ENCODE measurements at places on chromosomes 3 and 15.

GRCh38 chr3:69299344-69299743, 86.5 kb downstream of the FRMD4B start:
- no peak for DNase-seq

DNA sequence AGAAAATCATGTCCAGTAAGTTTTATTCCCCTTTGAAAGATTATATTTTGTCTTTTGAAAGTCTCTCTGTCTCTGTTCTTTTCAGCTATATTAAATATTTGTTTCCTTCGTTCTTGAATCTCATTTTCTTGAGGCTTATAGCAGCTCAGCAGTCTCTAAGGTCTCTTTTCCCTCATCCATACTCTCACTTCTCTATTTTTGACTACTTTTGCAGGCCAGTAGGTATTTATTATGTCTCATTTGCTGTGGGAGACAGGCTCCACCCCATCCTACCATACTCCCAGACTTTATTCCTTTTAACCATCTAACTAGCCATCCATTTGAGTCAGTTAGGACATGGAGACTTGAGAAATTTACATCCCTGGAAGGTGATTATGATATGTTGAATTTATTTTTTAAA, 71.0 kb downstream of the FILIP1L start:
- DNase-seq = no peak

DNA sequence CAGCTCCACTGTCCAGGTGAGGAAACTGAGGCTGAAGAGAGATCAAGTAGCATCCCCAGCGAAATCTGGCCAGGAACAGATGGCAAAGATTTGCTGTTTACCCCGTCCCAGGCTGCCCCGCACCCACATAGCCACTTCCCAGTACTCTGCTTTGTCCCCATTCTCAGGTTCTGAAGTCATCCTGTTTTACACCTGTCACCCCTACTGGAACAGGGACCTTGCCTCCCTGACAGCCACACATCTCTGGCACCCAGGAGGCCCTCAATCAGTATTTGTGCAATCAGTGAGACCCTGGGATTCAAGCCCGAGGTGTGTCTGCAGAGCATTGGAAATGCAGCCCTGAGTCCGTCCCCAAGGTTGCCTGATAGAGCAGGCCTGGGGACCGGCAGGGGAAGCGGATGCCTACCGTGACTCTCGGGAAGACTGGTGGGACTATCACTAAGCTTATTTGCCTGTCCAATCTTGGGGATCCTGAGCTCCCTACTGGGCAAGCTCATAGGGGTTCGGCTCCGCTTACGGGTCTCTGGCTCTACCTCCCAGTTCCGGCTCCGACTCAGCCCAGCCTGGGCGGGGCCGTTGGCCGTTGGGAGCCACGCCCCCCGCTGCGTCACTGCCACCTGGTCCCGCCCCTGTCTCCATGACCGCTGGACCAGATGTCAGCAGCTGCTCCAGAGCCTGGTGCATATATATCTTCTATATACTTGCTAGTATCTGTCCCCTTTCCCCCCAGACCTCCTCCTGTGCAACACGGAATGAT, 17.5 kb upstream of the FANCD2 start:
- DNase-seq = peak; percentile 80

DNA sequence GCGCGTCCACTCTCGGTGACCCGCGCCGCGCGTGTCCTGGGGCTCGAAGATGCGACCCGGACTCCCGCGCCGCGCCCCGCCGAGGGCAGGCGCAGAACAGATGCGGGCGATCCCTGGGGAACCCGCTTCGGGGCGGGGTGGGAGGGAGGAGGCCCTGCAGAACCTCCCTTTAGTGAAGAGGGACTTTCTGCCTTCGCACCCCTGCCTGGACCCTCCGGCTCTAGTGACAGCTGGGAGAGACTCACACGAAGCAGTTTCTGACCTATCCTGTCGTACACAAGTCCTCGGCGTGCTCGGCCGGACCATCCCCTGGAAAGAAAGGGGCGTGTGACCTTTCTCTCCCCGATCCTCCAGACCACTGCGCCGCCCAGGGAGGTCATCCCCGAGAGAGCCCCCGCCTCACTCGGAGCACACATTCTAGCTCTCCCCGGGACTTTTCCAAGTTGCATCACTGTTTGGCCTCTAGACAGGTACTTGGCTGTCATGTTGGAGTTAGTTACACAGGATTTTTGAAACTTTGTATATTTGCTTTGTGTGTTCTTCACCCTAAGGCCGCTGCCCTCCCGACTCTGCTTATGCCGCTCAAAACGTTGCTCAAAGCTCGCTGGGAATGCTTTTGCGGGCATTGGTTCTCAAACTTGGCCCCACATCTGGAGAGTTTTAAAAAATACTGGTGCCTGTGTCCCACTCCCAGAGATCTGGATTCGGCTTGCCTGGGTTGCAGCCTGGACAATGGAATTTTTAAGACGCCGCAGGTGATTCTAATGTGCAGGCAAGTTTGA, 582 bp downstream of the CGNL1 start:
- no peak for DNase-seq

DNA sequence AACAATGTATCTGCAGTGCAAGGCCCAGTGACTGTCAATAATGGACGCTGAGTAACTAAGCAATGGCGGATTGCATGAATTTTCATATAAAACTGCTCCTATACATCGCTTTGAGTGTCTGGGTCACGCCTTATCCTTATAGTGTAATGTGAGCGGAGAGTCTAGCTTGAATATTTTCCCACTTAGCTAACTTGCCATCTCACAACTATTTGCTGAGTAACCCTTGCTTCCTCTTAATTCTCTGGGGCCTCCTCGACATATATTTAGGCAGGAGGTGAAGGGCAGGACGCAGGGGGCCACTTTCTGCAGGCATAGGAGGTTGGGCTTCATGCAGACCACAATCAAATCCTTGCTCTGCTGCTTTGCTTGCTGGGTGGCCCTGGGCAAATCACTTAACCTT, 24.0 kb downstream of the ST8SIA2 start:
- DNase-seq = no peak

GRCh38 chr15:40108061-40108854, 421 bp downstream of the BMF start:
- no peak for DNase-seq

DNA sequence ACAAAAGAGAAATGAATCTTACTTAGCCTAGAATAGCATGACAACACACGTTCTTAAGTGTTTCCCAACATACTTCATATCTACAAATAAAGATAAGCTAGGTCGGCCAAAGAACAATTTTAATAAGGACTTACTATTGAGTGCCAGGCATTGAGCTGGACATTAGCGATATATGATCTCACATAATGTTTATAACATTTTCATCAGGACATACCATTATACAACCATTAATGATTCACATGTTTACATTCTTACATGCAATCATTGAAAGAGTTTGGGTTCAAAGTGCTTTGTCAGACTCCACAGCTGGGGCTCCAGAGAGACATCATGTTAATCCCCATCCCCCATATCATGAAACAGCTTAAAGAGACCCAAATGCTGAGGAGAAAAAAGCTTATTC, 189.0 kb downstream of the STT3B start:
- no peak for DNase-seq

DNA sequence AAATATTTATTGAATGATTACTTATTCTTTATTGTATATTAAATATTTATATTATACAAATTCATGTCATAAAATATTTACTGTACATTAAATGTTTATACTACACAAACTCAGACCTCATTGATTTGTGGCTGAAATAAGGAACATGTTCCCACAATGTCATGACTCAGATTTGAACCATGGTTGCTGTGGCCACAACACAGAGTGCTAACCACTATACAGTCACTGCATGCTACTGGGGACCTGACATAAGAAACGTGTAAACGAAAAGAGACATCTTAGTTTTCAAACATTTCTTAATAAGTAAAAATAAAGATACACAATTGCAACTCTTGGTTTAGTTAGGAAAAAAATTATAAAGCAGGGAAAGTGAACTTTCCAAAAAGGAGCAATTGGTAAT, 99.1 kb upstream of the AGTR1 start:
- no peak for DNase-seq

DNA sequence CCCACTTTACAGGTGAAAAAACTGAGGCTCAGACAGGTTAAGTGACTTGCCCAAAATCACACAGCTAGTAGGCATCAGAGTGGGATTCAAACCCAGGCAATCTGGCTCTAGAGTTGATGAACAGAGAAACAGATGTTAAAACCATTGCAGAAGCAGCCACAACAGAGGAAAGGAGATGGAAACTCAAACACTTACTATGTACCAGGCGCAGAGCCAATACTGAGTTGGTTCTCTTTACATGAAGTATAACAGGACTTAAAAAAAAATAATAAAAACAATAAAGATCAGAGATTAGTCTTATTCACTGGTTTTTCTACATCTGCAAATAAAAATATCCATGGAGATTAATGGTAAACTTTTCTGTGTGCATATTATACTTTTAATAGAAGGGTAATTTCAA, 84.9 kb upstream of the SPATA12 start:
- DNase-seq = no peak

DNA sequence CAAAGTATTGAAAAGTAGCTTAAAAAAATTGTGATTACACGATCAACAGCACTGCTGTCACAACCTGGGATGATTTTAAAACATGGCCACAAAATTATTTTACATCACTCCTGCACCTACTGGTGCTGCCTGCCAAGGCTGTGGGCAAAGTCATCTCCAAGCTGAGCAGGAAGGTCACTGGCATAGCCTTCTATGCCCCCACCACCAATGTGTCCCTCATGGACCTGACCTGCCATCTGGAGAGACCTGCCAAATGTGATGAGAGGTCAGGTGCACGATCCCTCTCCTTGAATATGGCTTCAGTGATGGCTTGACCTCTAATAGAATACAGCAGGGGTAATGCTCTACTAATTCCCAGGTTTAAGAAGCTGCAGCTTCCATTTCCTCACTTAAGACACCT, 57.8 kb downstream of the PIK3CB start:
- no peak for DNase-seq

GRCh38 chr15:59232476-59232875, 25.8 kb downstream of the LDHAL6B start:
- no peak for DNase-seq

GRCh38 chr3:159244933-159245332, 443.1 kb downstream of the MFSD1 start:
- DNase-seq = no peak

GRCh38 chr15:55884223-55884622, 109.2 kb downstream of the NEDD4 start:
- DNase-seq = no peak

- DNase-seq = no peak
Measured at GRCh38 chr3:127264794-127265514, 22.9 kb downstream of the PRR20G start.

DNA sequence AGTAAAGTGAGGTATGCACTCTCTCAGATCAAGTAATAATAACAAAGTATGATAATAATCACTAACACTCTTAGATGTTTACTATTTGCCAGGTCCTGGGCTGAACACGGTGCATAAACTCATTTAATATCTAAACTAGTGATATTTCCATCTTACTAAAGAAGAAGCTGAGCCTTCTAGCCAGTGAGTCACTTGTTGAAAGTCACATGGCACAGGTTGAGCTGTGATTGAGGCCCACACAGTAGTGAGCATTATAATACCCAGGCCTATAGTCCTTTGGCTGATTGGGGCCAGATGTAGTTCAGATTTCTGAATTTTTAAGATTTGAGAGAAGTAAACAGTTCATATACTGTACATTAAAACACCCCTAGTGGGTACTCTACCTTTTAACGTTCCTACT, 93.2 kb upstream of the CCDC80 start:
- no peak for DNase-seq

DNA sequence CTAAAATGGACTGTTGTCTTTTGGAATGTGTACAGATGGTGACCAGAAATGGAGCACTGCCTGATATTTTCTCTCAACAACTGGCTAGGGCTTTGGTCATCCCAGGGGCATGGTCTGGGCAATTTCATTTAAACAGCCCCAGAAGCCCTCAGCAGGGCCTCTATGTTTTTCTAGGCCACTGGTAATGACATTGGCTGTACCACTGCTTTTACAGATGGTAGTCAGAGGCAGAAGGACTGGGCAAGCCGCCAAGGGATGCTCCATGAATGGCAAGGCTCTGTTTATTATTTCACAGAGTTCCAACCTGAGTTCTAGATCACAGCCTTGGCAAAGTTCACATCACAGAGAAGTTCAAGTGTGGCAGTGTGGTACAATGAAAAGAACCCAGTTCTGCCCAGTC, 37.0 kb upstream of the LMCD1 start:
- no peak for DNase-seq

DNA sequence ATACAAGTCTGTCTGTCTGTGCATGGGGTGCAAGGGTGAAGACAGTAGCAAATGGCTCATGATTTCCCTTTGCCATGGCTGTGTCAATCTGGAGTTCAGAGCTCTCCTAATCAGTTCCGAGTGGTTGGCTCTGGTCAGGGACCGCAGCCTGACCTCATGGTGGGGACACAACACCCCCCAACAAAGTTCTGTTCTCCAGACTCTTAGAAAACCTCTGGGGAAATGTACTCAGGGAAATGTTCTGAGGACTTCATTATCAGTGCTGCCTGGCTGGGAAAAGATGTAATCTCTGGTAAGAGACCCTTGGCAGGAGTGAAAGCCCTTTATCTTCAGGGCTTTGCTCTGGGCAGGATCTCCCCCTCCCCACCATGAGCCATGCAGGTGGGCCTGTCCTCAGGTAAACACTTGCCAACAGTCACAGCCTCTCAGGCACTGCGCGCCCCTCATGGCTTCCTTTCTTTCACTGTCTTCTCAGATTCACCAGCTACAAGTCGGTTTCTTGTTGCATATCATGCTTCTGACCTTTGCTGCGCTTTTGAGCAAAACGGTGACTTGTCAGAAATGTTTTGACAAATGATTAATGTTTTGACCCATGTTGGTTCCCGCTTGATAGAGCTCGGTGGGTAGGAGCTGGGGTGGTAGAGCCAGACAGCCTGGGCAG, 95.5 kb downstream of the ST6GAL1 start:
- DNase-seq = peak; percentile 46

- no peak for DNase-seq
Measured at GRCh38 chr3:112786002-112786590, 60.6 kb downstream of the CD200R1L start.

GRCh38 chr15:61835496-61836106, 224.6 kb downstream of the VPS13C start:
- peak; percentile 64 for DNase-seq

- no peak for DNase-seq
Measured at GRCh38 chr3:62839748-62840147, 35.5 kb downstream of the CADPS start.
